ENCODE measurements at places on chromosomes 12 and 14.

DNA sequence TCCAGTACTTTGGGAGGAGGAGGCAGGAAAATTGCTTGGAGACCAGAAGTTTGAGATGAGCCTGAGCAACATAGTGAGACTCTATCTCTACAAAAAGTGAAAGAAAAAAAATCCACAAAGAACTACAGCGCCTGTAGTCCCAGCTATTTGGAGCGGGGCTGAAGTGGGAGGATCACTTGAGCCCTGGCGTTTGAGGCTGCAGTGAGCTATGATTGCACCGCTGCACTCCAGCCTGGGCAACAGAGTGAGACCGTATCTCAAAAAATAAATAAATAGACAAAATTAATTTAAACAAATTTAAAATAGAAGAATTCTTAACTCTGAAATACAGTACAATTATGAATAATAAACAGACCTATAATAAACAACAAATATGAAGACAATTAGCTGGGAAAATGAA, 40.9 kb downstream of the ATL1 start:
- no peak for DNase-seq

DNA sequence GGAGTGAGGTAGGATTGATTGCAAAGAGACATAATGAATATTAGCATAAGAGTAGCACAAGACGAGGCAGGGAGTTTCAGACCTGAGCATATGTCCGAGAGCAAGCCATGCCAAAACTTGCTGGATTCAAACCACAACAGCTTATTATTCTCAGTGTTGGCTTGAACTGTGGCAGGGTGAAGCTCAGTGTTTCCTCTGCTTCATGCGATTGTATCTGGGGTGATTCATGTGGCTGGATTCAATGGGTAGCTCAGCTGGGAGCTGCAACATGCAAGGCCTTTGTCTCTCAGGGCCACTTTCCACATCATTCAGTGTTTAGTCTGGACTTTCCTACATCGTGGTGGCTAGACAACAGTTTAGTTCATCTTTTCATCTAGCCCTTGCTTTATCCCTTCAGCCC, 22.1 kb upstream of the E2F7 start:
- DNase-seq, result no peak

GRCh38 chr12:71972441-71973074, 33.9 kb downstream of the TPH2 start:
- no peak for DNase-seq

GRCh38 chr12:18932211-18932610, 194.3 kb downstream of the CAPZA3 start:
- DNase-seq, result no peak

GRCh38 chr14:70713511-70713916, 71.8 kb downstream of the TTC9 start:
- no peak for DNase-seq

GRCh38 chr12:57461917-57462250, 2.3 kb downstream of the GLI1 start:
- no peak for DNase-seq
